ENCODE measurements at places on chromosomes 16 and 17.

- DNase-seq, result no peak
Measured at GRCh38 chr17:10499950-10500349, 18.4 kb downstream of the MYH1 start.

DNA sequence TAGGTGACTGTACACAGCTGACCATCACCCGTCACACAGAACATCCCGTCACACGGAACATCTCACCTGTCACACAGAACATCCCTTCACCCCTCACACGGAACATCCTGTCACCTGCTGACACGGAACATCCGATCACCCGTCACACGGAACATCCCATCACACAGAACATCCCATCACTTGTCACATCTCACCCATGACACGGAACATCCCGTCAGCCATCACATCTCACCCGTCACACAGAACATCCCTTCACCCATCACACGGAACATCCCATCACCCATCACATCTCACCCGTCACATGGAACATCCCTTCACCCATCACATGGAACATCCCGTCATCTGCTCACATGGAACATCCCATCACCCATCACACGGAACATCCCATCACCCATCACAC lies 3.8 kb downstream of the CPNE7 start:
- no peak for DNase-seq

- DNase-seq, result no peak
Measured at GRCh38 chr16:56894331-56894917, 29.4 kb downstream of the SLC12A3 start.

- no peak for DNase-seq
Measured at GRCh38 chr16:87369796-87370719, 13.5 kb downstream of the FBXO31 start.

- DNase-seq, result no peak
Measured at GRCh38 chr16:81405702-81406113, 38.9 kb upstream of the CMIP start.

DNA sequence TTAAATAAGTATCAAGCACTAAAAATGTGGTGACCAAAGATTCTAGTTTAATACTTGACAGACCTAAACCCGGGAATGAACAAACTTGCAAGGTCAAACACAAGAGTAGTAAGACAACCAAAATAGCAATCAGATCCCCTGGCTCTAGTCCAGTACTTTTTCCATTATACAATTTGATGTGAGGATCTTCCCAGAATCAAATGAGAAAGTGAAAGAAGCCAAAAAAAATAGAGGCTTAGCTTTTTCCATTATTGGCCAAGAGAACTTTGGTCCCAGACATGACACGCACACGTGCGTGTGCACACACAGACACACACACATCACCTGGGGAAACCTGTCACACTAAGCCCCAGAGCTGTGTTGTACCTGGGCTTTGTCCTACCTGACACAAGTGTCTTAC lies 300.6 kb upstream of the CDH5 start:
- no peak for DNase-seq

- DNase-seq, result no peak
Measured at GRCh38 chr16:53546988-53547391, 44.0 kb upstream of the AKTIP start.

- no peak for DNase-seq
Measured at GRCh38 chr17:59493867-59494266, 71.5 kb upstream of the DHX40 start.

- DNase-seq, result no peak
Measured at GRCh38 chr17:2719861-2720260, 8.3 kb upstream of the CLUH start.

GRCh38 chr16:5451641-5452040 lies 354.0 kb upstream of the EEF2KMT start:
- no peak for DNase-seq

- no peak for DNase-seq
Measured at GRCh38 chr17:4150096-4150495, 7.1 kb downstream of the CYB5D2 start.

GRCh38 chr16:30903002-30903401 lies 6.6 kb downstream of the CTF1 start:
- DNase-seq, result peak; percentile 33

DNA sequence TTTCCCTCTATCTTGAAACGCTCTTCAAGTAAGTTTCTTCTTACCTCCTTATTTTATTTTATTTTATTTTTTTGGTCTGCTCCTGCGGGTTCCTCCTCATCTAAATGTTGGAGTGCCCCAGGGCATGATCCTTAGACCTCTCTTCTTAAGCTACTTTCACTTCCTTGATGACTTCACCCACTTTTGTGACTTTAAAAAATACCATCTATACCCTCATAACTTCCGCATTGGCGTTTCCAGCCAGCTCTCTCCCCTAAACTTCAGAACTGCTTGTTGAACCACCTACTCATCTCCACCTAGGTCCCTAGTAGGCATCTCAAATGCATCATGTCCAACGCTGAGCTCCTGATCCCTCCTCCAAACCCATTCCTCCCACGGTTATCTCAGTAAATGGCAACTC lies 51.4 kb upstream of the NFAT5 start:
- no peak for DNase-seq

GRCh38 chr17:82215095-82215971 lies 2.7 kb upstream of the CCDC57 start:
- no peak for DNase-seq

- DNase-seq, result peak; percentile 53
Measured at GRCh38 chr17:38674014-38674748, 576 bp downstream of the EPOP start.

DNA sequence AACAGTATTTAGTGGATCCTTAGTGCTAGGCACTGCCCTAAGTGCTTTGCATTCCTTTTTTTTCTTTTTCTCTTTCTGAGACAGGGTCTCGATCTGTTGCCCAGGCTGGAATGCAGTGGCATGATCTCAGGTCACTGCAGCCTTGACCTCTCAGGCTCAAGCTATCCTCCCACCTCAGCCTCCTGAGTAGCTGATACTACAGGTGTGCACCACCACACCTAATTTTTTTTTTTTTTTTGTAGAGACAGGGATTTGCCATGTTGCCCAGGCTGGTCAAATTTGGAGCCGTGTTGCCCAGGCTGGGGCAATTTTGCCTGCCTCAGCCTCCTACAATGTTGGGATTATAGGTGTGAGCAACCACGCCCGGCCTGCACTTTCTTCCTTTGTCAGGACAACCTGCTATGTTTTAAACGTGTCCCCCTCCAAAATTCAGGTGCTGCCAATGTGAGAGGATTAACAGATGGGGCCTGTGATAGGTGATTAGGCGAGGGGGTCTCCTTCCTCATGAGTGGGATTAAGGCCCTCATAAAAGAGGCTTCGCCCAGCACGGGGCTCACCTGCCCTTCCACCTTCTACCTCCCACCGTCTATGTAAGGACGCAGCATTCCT lies 5.4 kb downstream of the NQO1 start:
- DNase-seq, result no peak

- no peak for DNase-seq
Measured at GRCh38 chr17:51730303-51731050, 428.0 kb downstream of the CA10 start.

DNA sequence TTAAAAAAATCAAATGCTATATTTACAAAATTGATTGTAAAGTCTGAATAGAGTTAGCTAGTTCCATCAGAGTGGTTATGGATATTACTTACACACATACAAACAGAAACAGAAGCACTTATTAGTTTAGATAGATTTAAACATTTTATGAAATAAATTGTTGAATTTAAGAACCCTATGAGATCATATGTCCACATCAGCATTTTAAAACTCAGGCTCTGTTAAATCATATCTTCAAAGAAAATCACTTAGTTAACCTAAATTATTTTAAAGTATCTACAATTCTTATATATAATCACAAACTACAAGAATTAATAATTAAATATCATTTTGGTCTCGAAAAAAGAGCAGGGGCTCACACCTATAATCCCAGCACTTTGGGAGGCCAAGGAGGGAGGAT lies 42.5 kb downstream of the HELZ start:
- DNase-seq, result no peak

- DNase-seq, result no peak
Measured at GRCh38 chr16:53734908-53735307, 31.0 kb downstream of the FTO start.

GRCh38 chr16:84613408-84614072 lies 4.3 kb downstream of the COTL1 start:
- DNase-seq, result no peak

Data from activated T-cell treated with anti-CD3 and anti-CD28 coated beads, Interleukin-2, amount 50 U/mL, for 1 hour (primary cell).